Lung microvascular endothelial cell (primary cell): ENCODE measurements at places on chromosomes 11 and 22.

DNA sequence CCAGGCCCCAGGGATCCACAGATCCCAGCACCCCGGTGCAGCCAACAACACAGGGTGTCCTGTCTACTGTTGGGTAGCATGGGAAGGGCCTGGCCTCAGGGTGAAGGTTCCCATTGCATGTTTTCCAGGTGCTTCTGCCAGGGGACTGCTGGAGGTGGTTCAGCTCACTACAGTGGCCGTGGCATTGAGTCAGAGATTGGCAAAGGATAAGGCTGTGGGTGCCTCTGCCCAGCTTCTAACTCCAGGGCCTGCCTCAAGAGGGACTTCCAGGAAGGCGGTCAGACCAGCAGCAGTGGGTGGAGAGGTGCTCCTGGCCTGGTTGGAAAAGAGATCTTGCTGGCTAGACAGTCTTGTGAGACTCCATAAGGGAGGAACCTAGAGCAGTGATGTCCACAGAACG lies 20.9 kb downstream of the CSNK1E start:
- no peak for DNase-seq

DNA sequence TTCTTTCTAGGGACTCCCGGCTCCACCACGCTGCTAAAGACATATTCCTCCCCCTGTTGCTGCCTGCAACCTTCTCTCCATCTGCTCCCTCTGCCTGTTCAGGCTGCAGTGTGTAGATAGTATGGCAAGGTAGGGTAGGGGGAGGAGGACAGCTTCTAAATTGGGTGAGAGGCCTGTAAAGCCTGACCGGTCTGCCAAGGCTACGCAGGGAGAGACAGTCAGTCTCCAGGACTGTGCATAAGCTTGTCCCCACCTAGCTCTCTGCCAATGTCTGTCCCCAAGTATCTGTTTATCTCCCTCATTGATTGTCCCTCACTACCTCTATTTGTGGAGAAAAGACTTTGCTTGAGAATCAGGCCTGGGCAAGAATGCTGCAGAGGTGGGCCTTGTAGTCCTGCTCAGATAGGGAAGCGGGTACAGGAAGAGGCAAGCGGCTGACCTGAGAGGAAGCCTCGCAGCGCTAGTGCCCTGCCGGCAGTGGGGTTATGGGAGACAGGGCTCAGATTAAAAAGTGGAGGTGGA lies 871 bp upstream of the SEZ6L start:
- no peak for DNase-seq

DNA sequence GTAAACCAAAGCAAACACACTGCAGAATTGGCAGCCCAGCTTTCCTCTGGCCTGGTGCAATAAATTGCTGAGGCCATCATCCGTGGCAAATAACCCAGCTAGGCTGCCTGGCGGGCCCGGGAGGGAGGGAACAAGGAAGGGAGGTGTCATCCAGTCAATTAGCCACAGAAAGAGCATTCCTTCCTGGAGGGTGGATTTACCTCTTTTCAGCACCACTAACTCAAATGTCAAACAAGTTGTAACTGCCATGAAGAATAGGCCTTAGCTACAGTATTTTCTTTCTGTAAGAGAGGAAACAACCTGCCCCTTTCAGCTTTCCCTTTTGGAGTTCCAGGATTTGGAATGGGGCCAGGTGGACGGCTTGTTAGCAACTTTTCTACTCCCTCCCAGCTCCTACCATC lies 163.8 kb upstream of the BDNF start:
- DNase-seq = peak; percentile 5

DNA sequence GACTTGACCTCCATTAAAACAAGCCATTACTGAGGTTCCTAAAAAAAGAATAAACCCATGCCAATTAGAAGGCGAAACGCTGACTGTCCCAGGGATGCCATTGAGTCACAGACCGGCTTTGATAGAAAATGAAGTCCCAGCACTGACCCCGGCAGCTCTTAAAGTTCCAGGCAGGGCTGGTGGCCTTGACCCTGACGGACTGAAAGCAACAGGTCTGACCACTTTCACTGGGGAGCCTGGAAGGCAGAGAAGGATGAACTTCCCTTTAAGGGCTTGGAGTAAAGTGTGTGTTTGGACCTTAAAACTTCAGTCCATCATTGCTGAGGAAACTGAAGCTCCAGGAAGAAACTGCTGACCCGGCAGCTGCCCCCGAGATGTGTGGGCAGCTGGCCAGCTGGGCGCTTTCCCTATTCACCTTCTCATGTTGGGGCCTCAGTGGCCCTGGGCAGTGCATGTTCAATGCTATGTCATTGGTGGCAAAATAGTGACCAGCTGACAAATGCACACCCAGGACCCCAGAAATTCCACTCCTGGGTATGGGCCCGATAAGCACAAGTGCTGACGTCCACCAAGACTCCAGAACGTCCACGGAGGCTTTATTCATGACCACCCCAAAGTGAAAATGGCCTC lies 18.9 kb upstream of the EFCAB6 start:
- no peak for DNase-seq

- DNase-seq = no peak
Measured at GRCh38 chr22:30004101-30004500, 76.2 kb upstream of the HORMAD2 start.

DNA sequence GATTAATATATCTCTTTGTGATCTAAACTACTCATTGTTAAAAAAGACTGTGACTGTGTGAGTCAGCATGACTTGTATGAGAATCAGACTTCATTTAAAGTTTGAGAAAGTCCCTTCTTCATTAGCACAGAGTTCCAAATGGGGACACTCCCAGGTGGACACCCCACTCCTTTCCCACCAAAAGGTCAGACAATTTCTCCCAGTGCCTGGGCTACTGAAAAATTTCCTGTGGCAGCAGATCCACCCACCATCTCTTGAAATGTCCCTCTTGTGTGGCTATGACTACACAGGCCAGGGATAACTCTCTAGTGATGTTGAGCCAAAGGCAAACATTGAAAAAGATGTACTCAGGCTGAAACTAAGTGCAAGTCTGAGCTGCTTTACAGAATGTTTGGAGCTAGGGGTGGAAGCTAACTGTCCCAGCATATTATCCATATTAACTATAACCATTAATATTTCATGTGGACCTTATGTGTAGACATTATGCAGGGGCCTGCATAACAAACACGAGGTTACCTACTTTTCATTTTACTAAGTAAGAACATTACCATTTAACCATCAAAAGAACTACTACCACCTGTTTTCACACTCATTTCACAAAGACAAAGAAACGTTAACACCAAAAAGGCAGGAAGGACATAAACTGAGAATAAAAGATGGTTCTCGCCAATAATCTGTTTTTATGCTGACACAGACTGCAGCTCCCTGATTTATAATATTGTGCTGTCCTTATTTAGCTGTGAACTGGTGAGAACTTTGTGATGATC lies 44.8 kb downstream of the MMP20 start:
- no peak for DNase-seq

GRCh38 chr11:64027651-64028397 lies 7.9 kb upstream of the FLRT1 start:
- no peak for DNase-seq

DNA sequence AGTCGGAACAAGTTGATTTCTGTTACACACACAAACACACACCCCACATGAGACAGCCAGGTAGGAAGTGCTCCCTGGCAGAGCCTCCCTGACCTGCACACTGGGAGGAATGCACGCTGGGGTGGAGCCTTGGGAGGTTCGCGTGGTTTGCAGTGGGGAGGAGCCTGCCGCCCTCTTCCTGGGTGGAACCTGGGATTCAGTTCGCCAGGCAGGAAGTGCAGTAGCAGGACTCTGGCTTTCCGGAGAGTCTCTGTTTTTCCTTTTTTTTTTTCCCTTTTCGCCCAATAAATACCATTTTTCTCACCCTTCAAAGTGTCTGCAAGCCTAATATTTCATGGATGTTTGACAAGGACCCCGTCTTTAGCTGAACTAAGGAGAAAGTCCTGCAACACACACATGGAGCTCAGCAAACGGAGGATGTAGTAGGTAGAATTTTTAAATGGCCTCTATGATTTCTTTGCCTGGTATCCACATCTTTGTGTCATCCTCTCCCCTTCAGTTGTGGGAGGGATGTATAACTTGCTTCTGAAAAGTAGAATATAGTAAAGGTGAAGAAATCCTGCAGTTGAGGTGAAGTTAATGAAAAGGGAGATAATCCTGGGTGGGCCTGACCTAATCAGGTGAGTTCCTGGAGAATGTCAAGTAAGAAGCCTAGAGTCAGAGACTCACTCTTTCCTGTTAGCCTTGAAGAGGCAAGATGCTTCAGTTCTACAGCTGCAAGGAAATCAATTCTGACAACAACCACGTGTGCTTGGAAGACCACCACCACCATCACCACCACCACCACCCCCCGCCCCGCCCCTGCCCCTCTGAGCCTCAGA lies 72.9 kb downstream of the PIWIL4 start:
- no peak for DNase-seq

- DNase-seq = no peak
Measured at GRCh38 chr11:17263769-17264168, 12.8 kb upstream of the NUCB2 start.

- no peak for DNase-seq
Measured at GRCh38 chr11:6067502-6067901, 36.9 kb upstream of the OR56A1 start.

- peak; percentile 73 for DNase-seq
Measured at GRCh38 chr11:57251491-57252104, 14.5 kb upstream of the APLNR start.

GRCh38 chr22:40472051-40472450 lies 101.7 kb downstream of the SGSM3 start:
- DNase-seq = no peak

DNA sequence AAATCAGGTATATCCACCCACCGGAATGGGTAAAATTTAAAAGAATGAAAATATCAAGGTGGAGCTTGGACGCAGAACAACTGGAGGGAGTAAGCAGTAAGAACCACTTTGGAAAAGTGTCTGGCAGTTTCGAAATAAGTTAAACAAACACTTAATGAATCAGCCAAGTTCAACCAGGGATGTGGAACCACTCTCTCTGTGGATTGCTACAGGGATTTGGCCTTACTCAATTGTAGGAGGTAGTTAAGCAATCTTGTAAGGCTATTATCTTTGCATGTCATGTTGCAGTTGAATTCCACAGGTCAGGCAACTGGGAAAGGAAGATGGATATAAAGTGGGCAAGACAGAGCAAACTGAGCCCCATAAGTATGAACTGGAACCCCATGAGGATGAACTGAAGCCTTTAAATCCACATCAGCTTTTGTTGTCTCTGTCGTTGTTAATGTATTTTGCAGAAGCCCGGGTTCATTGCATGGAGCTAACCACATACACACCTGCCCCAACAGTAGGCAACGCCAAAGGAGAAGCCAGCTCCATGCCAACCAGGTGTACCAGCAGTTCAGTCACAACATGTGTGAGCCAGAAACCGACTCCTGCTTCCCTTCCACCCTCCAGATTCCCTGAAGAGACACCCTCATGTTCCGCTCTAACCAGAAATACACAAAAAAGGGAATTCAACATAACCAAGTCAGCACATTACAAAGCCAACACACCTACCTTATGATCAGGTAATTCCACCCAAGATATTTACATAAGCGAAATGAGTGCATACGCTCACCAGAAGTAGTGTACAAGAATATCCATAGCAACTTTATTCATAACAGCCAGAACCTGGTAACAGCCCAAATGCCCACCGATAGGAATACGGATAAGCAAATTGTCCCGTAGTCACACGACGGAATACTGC lies 8.0 kb upstream of the SLC43A3 start:
- DNase-seq = no peak

DNA sequence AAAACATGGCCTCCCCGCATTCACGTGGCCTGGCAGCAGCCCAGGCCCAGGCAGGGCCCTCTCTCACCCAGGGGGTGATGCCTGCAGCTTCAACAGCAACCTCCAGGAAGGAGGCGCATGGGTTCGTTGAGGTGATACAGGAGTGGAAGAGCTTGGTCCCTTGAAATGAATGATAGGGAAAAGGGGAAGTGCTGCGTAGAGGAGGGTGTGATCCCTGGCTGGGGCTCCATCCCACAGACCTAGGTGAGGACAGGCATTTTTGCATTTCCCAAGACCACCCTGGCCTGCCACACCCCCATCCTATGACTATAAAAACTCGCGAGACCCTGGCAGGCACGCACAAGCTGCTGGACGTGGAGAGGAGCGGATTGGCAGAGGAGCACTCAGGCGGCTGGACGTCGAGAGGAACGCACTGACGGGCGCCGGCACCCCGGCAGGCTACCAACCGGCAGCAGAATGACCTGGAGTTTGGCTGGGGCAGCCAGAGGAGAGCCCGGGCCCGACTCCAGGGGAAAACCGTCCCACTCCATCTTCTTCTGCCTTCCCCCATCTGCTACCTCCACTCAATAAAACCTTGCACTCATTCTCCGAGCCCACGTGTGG lies 32.6 kb downstream of the RTN4R start:
- DNase-seq = no peak

- no peak for DNase-seq
Measured at GRCh38 chr11:1059759-1060158, 14.9 kb upstream of the MUC2 start.

DNA sequence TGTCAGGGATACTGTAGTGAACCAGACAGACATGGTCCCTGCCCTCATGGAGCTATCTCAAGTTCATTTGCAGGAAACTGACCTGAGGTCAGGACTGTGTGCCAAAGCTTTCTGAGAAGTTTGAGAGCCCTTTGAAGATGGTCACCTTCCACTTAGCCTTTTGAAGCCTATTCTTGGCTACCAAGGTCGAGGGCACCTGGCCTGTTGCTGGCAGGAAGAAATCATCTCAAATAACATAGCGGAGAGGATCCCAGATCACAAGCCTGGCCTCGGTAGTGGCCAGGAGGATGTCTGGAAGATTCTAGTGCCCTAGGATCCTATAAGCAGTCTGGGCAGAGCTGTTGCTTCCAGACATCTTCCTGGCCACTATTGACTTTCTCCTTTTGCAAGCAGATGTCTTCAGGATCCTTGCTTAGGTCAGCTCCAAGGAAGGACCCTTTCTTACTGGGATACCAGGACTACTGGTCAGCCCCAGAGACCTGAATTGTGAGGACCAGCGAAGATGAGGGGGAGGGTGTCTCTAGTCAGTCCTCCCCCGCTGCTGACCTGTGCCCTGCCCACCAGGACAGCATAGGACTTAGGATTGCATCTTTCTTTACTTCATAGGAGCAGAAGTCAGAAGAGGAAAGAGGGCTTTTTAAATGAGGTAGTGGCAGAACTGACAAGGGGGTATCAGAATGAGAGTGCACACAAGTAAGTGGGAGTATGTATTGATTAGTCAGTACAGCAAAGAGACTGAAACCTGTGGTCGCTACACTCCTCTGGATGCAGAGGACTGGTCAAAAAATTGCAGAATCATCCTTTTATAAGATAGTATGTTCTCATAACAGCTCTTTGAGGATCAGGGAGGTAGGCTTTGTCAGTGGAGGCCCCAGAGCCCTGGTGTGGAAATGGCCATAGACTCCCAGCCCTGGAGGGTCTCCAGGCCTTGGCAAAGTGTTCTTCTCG lies 94.8 kb downstream of the TEAD1 start:
- DNase-seq = no peak

GRCh38 chr11:42249956-42250355 lies 790.5 kb upstream of the LRRC4C start:
- DNase-seq = no peak
